ENCODE measurements at places on chromosomes 1 and 21. TPM values are rescaled to one million over a fixed set of nuclear protein-coding genes. Genes with fewer than 3 reads are reported as not detected.

DNA sequence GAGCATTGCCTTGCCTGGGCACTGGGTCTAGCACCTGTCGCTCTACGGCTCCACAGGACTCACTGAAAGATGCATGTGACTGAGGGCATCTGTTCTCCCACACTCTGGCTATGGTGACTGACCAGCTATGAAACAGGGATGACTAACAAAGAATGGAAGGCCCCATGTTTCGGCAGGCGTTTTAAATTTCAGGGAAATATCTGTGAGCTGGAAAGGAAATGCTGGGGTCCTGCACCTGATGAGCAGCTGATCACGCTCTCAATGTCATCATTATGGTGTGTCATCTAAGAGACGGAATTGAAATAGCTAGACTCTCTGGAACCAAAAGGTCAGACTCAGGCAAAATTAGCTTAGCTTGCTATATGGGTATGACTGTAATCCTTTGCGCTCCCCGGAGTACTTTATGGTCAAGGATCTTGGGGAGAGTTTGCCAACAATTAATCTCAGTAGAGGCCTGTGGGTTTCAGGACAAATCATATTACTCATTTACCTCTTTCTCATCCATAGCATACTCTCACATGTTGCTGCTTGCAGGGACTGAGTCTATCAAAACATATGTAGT, 24.5 kb upstream of the PALMD start:
- no peak for DNase-seq

- no peak for DNase-seq
Measured at GRCh38 chr1:212677136-212677535, 22.5 kb downstream of the BATF3 start.

- DNase-seq: no peak
Measured at GRCh38 chr1:205442051-205442725, 13.7 kb downstream of the BLACAT1 start.

DNA sequence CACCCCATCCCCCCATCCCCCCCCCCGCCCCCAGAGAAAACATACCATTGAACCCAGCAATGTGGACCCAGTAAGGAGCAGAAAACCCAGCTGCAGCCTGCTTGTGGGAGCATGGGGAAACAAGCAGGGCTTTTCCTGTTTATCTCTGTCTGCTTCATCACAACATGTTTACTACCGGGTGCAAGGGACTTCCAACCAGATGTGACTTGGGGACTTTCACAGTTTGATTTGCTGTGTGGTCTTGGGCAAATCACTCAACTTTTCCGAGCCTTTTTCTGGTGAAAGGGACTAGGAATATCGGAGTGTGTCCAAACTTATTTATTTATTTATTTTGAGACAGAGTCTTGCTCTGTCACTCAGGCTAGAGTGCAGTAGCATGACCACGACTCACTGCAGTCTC, 3.2 kb downstream of the TMCC2 start:
- no peak for DNase-seq

GRCh38 chr1:92910081-92910480, 51.2 kb downstream of the DIPK1A start:
- DNase-seq: no peak

DNA sequence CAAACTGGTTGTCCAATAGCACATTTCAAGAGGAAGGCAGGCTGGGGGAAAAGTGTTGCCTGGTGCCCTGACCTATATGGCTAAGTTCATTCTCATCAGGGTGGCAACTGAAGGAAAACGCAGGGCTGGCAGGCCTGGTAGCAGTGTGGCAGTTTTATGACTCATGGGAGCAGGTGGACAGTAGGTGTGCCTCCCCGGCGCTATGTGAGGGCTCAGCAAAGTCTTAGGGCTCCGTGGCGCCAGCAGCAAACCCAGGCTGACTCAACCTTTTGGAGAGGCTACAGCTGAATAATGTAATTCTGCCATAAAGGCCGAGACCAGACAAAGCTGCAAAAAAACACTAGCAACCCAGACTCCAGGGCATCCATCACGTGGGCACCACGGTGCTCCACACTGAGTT, 23.6 kb downstream of the GADD45A start:
- DNase-seq: no peak

DNA sequence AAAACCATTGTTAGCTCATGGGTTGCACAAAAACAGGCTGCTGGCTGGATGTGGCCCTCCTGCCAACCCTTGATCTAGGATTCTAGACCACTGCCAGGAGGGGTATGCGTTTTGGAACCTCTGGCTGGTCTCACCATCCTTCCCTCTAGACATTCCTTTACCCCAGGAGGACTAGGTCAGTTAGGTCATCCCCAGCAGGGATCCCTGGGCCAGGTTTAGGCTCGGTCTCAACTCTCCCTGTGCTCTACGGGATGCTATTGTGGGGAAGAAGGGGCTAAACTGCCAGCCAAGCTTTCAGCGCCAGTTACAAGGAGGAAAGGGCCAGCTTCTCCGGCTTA, 22.7 kb downstream of the SLC2A1 start:
- DNase-seq: no peak

DNA sequence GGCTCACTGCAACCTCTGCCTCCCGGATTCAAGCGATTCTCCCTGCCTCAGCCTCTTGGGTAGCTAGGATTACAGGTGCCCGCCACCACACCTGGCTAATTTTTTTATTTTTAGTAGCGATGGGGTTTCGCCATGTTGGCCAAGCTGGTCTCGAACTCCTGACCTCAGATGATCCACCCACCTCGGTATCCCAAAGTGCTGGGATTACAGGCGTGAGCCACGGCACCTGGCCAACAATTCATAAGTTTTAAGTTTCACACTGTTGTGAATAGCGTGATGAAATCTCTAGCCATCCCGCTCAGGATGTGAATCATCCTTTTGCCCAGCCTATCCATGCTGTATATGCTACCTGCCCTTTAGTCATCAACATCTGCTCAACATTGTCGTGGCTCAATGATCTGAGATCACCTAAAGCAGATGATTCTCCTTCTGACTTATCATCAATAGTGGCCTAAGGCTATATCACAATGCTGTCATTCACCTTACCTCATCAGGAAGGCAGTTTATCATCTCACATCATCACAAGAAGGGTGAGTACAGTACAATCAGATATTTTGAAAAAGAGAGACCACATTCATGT, 2.6 kb downstream of the PFDN2 start:
- DNase-seq: no peak

GRCh38 chr1:209527372-209527771, 56.1 kb upstream of the CAMK1G start:
- DNase-seq: no peak

GRCh38 chr1:61334718-61335589, 252.6 kb downstream of the NFIA start:
- DNase-seq: no peak

GRCh38 chr21:45954261-45954660, 27.3 kb upstream of the COL6A1 start:
- DNase-seq: no peak

- DNase-seq: no peak
Measured at GRCh38 chr1:231691618-231692259, 65.1 kb downstream of the DISC1 start.

- no peak for DNase-seq
Measured at GRCh38 chr1:18542351-18542750, 61.6 kb downstream of the KLHDC7A start.

TIE1 gene
- 36.1 TPM for total RNA-seq

RHEX gene
- 1.7 TPM for total RNA-seq
